ENCODE measurements at places on chromosomes 3 and 15.
A peak's percentile ranks its signal among the peaks of the same experiment; 100 is the strongest.

DNA sequence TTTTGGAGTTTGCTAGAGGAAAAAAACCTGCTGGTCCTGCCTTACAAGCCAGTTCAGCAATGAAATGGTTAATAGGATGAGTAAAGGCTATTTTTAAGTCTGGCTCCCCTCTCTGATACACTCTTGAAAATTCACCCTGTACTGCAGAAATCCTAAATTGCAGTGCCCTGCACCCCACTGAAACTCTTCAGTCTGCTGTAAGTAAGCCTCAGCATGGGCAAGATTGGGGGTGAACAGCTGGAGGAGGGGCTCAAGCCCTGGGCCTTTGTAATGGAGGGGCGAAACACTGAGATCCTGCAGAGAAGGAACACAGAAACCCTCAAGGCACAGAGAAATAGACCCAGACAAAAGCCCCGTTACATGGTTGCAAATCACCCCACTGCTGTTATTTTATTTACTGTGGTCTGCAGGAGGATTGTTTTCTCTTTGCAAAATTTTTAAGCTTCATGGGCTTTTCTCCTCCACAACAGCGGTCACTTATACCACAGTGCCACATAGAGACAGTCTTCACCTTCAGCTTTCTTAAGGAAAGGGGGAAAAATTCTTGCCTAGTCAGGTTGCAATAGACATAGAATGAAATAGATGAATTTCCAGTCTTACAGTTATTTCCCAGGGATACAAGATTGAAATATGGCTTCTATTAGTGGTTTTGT lies 45.0 kb downstream of the SOX2 start:
- DNase-seq: no peak

- DNase-seq: no peak
Measured at GRCh38 chr3:51955175-51955892, at the start of gene GPR62. Gene GPR62 (plus strand): TSS chr3:51955381. CDS start chr3:51955653, 272 bp downstream.

DNA sequence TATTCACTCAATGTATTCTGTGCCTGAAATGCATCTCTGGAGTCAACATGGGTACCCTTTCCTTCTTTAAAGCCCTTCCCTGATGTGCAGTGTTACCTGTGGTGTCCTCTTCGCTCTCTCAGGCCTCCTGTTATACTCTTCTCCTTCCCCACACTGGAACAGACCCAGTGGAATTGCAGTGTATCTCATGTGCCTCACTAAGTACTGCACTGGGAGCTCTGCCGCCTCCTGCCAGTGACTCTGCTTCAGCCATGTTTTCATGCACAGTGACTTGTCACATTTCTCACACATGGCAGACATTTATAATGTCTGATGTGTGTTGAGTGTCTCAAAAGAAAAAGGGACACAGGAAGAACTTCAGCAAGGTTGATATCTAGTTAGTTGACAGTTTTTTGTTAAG lies 191.0 kb downstream of the KLHL25 start:
- DNase-seq: no peak

DNA sequence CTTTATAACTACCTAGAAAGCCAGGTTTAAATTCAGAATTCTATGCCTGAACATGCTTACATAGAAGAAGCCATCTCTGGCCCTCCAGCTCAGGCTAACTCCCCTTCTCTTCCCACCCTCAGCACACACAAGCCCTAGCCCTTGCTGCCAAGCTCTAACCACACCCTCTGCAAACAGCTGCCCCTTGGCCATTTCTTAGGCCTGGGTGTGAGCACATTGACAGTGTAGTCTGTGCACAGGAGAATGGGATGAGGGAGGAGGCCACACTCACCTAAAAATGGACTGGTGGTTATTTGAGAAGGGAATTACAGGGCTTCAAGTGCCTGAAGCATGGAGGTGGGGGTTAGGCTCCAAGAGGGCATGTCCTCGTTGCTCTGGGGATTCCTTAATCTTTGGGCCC lies 42.3 kb upstream of the SLC25A36 start:
- no peak for DNase-seq

DNA sequence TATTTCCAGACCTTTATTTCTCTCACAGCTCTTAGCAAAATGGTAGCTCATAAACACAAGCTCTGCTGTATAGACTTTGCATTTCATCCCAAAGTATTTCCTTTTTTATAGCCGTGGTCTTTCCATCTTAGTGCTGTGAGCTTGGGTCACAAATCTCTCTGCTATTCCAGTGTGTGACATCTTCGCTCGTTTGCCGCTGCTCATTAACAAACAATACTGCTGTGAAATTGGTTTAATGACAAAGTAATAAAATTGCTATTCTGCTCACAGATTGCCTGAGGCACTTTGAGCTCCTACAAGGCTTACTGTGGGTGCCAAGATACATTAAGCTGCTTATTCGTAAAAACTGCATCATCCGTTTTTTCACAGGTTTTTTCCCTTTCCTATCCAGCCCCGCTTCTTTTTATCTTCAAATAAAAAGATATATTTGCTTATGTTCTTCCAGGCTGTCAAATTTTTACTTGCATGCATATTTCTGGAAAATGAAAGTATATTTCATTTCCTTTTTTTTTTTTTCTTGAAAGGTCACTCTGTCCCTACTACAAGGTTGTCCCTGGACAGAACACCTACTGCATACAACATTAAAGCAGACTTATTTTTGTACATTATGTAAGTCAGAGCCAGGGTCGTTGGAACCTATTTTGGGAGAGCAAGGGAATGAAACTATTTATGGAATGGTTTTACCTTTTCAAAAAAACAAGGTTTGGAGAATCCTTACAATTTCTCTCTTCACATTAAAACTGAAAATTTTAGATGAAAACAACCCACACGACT lies 174.5 kb downstream of the MEIS2 start:
- DNase-seq: no peak

DNA sequence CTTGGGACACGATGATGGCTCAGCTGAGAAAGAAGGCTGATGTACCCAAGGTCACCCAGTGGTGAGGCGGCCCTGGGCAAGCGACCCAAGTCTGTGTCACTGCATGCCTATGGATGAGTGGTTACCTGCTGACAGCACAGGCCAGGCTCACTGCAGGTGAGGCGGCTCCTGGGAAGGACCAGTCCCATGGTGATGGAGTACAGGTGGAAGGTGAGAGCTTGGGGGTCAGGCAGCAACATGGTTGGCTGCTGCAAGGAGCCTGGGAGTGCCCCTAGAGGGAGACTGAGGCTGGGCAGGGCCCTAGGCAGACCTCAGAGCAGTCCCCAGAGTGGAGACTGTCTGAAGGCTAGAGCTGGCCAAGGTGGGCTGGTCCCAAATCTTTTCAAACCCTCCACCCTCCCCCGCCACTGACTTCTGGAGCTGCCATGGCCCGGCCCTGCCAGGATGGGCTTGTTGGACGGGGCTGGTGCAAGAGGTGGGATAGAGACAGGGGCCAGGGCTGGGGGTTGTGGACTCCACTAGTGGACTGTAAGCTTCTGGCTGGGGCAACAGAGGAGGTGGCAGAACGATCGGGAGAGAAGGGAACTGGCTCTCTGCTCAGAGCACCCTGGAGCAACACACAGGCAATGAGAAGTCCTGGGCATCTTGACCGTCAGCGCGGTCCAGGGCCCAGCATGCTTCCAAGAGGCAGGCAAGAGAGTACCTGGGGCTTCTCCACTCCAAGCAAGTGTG lies 72.5 kb upstream of the SLC6A11 start:
- no peak for DNase-seq

GRCh38 chr15:62742409-62743171 lies 300.0 kb upstream of the TPM1 start:
- DNase-seq: peak; percentile 29

DNA sequence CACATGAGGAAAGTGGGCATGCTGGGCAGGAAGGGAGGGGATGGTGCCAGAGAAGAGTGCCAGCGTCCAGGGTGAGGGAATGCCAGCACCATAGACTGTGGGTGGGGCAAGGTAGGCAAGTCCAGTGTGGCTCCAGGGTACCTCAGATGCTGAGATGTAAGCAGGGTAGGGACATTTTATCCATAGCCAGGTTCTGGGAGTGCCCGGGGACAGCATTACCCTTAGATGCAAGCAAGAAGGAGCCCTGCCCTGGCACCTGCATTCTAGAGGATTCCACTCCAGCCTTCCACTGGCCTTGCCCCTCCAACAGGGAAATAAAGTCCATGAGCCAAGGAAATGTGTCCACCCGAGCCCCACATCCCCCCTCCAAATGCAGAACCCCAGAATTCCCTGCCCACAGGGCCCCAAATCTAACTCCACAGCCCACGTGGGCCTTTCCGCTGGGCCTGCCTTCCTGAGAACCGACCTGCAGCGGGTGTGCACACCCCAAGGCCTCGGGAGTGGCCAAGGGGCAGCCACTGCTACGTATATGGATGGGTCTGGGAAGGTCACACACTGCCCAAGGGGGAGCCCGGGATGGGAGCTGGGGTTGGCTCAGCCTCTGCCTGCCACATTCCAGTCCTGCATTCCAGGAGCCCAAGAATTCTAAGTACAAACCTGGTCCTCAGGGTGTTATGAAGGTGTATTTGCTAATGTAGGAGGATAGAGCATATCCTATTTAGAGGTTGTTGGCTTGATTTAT lies 20.3 kb upstream of the CYP11A1 start:
- no peak for DNase-seq

GRCh38 chr3:111076732-111077131 lies 5.1 kb downstream of the NECTIN3 start:
- no peak for DNase-seq

GRCh38 chr3:106534206-106534605 lies 665.4 kb upstream of the CBLB start:
- DNase-seq: peak; percentile 52

DNA sequence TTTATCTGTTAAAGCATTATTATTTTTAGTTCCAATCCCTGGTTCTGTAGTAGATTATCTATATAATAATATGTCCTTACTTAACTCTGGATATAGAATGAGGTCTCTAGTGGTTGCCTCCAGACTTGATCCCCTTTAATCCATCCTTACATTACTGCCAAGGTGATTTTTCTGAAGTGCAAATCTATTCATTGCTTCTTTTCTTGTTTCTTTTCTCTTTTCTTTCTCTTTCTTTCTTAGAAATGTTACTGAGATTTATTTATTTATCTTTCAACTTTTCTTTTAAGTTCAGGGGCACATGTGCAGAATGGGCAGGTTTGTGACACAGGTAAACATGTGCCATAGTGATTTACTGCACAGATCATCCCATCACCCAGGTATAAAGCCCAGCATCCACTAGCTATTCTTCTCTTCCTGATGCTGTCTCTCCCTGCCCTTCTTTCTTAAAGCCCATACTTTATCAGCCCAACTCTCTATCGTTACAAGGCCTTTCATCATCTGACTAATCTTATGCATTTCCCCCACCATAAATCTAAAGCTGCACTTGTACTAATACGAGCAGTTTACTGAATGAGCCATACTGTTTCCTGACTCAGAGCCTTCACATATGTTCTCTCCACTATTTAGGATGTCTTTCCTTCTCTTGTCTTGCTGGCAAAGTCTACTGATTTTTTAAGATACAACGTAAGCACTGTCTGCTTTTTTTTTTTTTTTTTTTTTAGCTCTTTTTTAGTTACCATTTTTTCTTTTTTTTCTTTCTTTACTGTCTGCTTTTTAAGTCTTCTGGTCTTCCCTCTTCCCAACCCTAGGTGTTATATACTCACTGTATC lies 4.6 kb downstream of the GLCE start:
- DNase-seq: no peak

DNA sequence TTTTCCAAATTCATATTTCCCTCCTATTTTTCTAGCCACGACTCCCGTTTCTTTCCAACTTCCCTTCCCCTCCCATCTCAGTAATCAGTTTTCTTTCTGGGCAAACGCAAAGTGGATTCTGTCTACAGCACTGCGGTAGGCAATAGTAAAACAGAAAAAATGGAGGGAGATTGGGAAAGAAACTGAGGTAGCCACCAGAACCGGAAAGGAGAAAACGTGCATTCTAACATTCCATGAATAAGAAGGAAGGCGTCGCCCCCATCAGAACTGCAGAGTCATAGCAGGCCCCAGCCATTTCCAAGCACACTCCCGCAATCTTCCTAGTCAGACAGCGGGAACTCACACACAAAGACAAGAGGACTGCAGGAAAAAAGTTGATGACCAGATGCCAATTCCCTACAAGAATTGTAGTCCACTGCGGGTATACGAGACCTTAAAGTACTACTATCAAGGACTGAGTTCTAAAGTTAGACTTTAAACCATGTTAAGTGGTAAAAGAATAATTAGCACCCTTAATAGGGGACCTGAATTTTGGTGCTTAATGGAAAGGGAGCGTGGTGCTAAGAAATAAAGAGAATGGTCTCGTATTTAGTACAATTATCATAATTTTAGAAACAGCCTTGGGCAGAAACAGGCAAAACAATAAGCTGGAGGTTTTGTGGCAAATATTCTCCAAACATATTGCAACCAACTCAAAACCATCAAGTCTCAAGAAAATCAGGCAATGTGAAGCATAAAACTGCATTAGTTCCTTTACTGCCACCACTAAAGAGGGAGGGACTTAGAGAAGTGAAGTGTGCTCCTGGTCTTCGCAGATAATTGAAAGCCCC lies 1.4 kb downstream of the PFN2 start:
- no peak for DNase-seq

DNA sequence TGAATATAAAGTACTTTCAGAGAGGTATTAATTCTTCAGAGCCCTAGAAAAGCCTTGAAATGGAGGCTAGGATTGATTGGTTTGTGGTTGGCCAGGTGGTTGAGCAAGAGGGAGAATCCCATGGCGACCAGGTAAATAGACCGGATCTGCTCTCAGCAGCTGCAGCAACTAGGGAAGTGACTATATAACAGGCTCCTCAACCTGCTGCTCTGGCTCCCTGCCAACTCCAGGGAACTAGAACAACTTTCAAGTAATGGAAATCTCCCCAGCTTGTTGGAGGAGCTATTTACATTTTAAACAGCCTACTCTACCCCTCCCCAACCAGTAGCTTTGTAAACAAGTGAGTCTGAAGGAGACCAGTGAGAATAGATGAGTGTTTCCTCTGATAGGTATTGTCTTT lies 121.8 kb upstream of the CADM2 start:
- DNase-seq: no peak

DNA sequence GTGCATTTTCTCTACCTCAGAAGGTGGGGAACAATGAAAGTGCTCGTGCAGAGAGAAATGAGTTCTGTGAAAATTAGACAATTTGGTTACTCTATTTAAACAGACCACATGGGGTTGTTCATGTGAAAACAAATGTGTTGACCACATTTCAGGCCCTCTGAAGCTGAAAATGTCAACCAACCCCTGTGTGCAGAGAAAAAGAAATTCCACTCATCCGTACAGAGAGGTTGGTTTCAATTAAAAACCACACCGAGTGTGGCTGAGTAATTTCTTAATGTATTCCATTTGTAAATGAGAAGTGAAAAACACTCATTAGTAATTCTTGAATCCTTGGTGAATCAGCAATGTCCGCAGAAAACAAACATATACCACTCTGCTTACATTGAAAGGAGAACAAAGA lies 46.9 kb upstream of the SLC7A14 start:
- no peak for DNase-seq

- no peak for DNase-seq
Measured at GRCh38 chr3:154522036-154522602, 92.1 kb upstream of the GPR149 start.

Measured in CD4-positive, alpha-beta T cell treated with Interleukin-12 subunit alpha and Interleukin-12 subunit beta, for 1 hour (primary cell).